ENCODE measurements at places on chromosomes 3 and 15.

DNA sequence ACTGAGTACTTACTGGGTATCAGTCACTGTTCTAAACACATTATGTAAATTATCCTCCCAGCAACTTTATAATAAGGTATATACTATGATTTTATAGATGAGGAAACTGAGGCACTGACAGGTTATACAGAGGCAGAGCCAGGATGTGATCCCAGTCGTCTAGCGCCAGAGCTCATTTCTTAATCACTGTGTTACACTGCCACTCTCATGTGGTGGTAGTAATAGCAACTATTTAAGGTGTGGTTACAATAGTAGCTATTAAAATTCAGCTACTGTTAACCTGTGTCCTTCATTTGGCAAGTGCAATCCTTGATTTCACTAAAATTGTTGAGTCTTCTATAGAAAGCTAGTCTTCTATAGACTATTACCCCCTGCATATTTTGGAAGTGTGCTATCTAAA, 43.1 kb upstream of the TRPC1 start:
- no peak for DNase-seq

DNA sequence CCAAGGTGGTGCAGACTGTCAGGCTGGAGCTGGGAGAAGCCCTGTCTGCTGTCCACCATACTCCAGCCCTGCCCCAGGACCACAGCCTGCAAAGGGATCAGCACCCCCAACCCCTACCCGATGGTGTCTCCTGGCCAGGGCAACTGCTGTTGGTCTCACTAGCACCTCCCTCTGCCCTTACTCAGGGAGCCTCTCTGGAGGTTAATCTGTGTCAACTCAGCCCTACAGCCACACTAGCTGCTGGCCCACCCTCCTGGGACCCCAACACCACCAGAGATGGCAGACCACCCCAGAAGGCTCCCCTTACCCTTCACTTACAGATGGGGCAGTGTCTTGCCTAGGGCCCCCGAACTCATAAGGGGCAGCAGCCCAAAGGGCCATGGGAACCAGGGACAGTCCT, 65.2 kb downstream of the TLE3 start:
- no peak for DNase-seq

DNA sequence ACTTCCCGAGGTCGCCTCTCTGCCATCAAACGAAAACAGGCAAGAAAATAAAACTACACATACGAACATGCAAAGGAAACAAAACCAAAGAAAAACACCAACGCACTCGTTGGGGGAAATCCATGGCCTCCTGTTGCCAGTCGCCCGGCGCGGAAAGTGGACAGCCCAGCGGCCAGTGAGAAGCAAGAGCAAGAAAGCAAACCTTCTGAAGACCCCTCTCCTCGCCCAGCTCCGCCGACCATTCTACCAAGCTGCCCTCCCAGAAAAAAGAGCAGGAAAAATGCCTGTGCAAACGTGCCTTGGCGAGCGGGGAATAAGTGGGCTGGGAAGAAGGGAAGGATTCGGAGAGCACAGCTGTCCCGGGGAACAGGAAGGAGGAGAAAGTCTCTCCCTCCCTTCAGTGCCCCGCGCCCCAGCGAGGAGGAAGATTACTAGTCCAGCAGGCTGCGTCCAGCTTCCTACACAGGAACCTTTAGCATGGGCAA, 802 bp upstream of the NECTIN3 start:
- peak; percentile 15 for DNase-seq

- DNase-seq = no peak
Measured at GRCh38 chr15:101381671-101382212, 86.7 kb upstream of the SNRPA1 start.

- DNase-seq = no peak
Measured at GRCh38 chr3:37511463-37511920, 337.1 kb upstream of the LRRFIP2 start.

GRCh38 chr3:43996379-43997301, 245.0 kb upstream of the TOPAZ1 start:
- peak; percentile 71 for DNase-seq

GRCh38 chr15:99615460-99615859, 49.7 kb downstream of the MEF2A start:
- no peak for DNase-seq

GRCh38 chr3:127373441-127374085, 85.7 kb upstream of the PRR20G start:
- DNase-seq = no peak

DNA sequence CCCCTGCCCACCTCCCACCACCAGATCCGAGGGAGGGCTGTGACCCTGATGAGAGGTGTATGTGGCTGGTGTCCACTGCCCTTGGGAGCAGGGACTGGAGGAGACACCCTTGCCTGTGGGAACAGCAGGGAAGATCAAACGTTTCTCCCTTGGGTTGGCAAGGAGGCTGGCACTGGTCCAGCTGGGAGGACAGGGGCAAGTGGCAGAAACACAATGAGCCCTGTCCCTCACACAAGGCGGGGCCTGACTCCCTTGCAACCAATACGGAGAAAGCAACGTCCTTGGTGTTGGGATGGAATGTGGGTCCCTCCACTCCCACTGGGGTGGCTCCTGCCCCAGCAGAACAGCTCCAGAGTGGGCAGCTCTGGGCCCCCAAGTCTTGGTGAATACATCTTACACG, 5.2 kb downstream of the HYAL2 start:
- no peak for DNase-seq

GRCh38 chr3:54837964-54838363, 89.9 kb downstream of the LRTM1 start:
- DNase-seq = no peak

GRCh38 chr3:139299261-139300132, 44.3 kb upstream of the MRPS22 start:
- no peak for DNase-seq

GRCh38 chr3:173044998-173045397, 96.0 kb downstream of the SPATA16 start:
- DNase-seq = no peak

DNA sequence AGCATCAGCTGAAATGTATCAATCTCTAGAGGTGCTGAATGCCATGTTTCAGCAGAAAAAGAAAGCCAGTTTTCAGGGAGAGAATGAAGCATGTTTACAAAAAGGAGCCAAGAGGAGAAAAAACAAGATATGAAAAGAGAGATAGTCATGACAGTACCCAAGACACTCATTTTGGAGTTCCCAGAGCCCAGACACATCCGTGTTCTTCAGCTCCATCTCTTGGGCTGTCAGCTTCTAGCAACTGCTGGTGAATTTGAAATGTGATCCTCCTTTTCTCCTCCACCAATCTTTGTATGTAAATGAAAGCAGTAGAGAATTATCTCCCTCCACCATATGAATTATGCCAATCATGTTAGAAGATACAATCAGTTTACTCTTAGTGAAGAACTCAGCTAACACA, 93.0 kb upstream of the SLC25A36 start:
- no peak for DNase-seq

DNA sequence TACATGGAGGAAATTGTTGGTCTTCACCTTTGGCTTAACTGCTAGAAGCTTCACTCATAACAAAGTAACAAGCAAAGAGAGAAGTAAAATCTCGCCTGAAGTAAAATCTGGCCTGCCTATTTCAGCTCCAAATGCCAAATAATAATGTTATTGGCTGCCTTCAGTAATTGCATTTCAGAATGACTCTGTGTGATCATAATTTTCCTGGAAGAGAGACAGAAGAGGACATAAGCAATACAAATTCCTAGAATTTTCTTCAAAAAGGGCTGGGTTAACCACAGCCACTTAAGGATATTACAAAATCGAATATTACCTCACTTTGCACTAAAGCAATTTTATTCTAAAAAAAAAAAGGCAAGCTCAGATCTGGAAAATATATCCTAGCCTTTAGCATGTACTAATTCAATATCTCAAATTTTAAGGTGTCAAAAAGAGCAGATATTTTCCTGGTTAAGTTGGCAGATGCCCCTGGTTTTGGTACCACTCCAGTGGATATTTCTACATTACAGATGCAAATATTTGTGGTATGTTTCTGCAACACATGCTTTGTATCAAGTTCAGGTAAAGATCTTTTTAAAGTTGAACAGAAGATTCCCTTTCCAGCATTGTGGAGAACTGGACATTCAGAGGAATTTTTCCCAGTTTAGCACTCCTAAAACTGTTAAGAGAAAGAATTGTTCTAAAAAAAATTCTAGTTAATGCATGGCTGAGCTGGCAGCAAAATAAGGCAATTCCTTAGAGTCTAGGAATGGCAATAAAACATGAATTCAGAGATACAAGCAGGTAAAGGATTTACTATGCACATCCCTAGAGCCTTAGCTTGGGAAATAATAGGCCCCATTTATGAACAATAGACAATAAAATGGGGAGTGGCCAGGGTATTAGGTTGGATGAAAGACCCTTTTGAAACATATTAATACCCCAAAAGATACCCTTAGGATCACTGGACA, 116.7 kb downstream of the STAC start:
- no peak for DNase-seq

DNA sequence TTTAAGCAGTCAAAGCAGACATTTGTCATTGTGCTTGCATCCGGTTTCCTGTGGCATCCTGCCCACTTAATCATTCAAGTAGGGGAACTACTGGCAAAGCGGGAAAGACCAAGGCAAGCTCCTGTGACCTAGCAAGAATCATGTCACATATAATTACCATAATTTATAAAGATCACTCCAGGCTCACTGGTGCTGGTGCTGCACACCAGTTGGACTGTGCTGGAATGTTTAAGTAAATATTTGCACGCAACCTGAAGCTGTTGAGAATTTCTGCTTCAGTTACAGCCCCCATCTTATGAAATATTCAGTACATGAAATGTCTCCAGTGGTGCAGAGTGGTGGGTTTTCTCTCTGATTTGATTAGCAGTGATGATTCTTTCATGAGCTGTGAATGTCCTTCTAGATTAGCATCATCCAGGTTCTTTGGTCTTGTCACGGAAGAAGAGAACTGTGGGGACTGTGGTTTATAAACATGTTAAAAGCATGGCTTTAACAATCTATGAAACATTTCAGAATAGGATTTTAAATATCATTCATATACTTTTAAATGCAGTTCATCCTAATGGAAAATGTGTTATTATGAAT, 621.3 kb upstream of the EPHA6 start:
- no peak for DNase-seq

- no peak for DNase-seq
Measured at GRCh38 chr3:62667714-62668113, 207.5 kb downstream of the CADPS start.

GRCh38 chr15:31353931-31354330, 27.3 kb downstream of the KLF13 start:
- DNase-seq = no peak

- peak; percentile 44 for DNase-seq
Measured at GRCh38 chr3:111577798-111578685, 17.1 kb downstream of the ZBED2 start.

GRCh38 chr3:111538681-111539083, 3.3 kb upstream of the CD96 start:
- DNase-seq = no peak

- DNase-seq = no peak
Measured at GRCh38 chr15:85284497-85284896, 95.9 kb upstream of the AKAP13 start.

GRCh38 chr3:45486136-45486535, 97.8 kb downstream of the LARS2 start:
- no peak for DNase-seq

- no peak for DNase-seq
Measured at GRCh38 chr3:154178172-154178571, 57.0 kb downstream of the ARHGEF26 start.

DNA sequence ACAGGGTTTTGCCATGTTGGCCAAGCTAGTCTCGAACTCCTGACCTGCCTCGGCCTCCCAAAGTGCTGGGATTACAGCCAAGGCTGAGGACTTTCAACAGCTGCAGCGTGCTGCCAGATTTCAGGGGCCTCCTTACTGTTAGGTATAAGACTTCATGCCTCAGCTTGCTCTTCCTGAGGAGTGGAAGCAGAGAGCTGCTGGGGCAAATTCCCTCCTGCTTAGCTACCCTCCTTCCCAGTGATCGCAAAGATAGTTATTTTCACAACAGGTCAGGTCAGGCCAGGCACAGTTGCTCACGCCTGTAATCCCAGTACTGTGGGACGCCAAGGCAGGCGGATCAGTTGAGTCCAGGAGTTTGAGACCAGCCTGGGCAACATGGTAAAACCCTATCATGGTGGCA, 2.6 kb upstream of the CPNE9 start:
- no peak for DNase-seq

DNA sequence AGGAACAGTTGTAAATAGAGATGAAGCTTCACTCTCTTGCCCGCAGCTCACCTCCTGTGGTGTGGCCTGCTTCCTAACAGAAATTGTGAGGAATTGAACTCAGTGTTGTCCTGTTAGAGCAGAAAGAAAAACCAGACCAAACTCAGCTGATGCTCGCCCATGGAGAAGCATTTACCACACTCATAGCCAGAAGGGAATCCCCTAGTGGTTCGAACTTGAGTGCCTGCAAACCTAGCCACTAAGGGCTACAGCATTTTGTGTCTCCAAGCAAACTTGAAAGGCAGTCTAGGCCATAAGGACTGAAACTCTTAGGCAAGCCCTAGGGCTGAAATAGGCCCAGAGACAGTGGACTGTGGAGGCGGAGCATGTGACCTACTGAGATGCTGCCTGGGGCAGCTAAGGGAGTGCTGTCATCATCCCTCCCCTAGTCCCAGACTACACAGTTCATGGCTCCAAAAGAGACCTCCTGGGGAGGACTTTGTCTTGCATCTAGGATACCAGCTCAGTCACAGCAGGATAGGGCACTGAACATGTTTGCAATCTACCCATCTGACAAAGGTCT, 44.5 kb upstream of the MCTP2 start:
- no peak for DNase-seq

- no peak for DNase-seq
Measured at GRCh38 chr3:114644367-114644766, 350.5 kb downstream of the TIGIT start.

GRCh38 chr15:63928185-63928842, 94.6 kb upstream of the HERC1 start:
- no peak for DNase-seq

DNA sequence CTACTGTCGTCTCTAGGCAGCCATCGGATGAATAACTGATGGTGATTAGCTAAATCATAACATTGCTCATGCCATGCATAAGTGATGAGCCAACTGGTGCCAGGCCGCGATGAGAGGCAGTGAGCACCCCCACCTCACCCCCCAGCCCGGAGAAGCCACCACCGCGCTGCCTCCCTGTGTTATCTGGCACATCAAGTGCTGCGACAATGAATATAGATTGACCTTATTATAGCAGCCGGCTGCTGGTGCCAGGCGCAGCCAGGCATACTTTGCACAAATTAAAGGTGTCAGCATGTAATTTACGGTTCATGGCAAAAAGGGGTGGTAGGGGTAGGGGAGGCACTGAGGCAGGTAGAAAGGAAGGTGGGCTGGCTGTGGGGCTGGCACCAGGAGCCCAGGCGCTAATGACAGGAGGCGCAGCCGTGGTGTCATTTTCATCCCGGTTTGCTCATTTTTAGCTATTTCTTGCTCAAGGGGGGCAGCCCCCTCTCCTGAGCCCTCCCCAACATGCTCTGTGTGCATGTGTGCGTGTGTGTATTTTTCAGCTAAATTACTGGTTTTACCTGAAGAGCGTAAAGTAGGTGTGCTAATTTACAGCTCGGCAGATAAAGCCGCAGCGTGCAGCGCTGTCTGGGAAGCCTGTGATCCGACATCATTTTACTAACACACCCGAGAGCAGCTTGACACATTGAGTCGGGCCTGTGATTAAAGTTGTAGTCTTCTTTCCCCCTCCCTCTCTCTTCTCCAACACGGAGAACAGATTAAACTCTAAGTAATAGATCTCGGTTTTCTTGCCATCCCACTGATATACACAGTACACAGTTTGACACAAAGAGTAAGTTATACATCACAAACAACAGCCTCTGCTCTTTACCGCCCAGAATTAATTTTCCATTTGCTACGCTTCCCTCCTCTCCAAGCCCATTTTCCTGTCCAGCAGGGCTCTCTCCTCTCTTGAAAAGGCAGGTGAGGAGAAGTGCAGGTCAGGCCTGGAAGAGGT, 212.3 kb downstream of the RPLP1 start:
- DNase-seq = peak; percentile 16

GRCh38 chr3:62154457-62155148, 218.7 kb downstream of the FEZF2 start:
- DNase-seq = no peak

Measured in GM13976 (cell line).